Retinal pigment epithelial cell (primary cell): ENCODE measurements at places on chromosomes 2 and 18.

GRCh38 chr2:160650196-160651118 is 156.8 kb upstream of the RBMS1 start:
- DNase-seq, result no peak

- no peak for DNase-seq
Observed at GRCh38 chr2:129248198-129248597, 731.3 kb upstream of the RAB6C start.

DNA sequence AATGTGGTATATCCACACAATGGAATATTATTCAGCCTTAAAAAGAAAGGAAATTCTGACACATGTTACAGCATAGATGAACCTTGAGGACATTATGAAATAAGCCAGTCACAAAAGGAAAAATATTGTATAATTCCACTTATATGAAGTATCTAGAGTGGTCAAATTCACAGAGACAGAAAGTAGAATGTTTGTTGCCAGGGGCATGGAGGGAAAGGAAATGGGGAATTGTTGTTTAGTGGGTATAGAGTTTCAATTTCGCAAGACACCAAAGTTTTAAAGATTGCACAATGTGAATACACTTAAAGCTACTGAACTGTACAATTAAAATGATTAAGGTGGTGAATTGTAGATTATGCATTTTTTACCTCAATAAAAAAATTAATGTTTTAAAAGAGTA is 92.9 kb downstream of the TXNL1 start:
- DNase-seq, result no peak

GRCh38 chr2:238484522-238485452 is 58.1 kb downstream of the ASB1 start:
- DNase-seq, result no peak

GRCh38 chr2:176534798-176535466 is 265.7 kb downstream of the MTX2 start:
- DNase-seq, result no peak

- DNase-seq, result no peak
Observed at GRCh38 chr2:29705616-29706015, 215.8 kb downstream of the ALK start.

DNA sequence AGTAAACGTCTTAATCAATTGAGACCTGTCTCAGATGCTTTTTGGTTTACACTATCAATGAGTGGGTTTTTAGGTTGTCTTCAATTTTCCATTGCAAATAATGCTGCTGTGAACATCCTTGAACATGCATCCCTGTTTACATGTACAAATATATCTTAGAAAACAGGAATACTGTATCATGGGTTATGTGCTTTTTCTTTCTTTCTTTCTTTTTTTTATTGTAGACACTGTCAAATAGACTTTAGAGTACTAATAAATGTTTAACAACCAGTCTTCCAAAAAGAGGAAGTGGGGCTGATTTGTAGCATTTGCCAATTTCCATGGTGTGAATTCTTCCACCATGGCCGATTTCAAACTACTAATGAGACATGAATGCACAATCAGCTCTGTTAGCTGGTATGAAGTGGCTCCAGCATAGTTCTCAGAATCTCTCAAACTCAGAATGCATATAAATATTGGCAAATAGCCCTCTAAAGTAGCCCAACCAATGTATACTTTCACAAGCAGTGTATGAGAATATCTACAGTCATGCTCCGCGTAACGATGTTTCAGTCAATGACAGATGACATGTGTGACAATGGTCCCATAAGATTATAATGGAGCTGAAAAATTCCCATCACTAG is 50.3 kb upstream of the B3GNT2 start:
- no peak for DNase-seq

DNA sequence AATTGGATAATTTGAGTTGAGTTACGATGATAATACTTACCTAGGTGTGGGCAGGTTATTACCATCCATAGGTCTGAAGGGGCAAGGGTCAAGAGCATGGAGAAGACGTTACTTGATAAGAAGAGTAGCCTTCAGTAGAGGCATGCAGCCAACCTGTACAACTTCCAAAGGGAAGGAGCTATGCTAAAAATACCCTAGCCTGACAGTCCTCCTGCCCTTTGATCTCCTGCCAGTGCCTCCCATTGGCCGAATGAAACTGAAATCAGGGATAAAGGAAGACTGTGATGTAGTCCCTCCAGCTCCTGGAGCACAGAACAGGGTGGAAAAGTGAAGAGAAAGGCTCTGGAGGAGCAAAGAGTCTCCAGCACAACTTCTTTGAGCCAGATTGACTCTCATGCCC is 487.4 kb downstream of the ADCYAP1 start:
- no peak for DNase-seq

DNA sequence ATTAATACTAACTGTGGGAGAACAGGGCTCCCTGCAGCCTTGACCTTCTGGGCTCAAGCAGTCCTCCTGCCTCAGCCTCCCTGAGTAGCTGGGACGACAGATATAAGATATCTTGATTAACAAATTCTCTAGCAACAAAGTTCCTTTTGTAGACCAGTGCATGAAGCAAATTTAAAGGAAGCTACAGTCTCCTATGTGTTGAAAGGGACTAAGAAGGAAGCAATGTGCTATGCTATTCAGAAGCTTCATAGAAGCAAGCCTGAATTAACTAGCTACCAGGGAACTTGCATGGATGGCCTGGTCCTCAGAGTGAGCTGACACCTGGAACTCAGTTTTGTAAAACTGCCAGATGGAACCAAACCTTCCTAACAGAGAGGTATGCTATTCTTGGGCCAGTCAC is 33.2 kb downstream of the RAPH1 start:
- DNase-seq, result no peak

DNA sequence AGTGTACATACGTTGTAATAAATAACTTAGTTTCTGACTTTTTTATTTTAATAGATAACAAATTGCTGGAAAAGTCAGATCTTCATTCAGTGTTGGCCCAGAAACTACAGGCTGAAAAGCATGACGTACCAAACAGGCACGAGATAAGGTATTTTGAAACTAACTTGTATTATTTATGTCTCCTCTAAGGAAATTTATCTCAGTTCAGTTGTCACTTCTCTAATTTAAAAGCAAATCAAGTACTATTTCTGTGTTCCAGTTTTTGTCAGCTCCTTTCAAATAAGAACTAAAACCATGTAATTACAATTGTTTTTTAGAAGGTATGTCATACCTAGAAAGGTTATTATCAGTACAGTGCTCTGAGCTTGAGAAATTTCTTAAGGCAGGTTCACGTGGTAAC is 4.6 kb downstream of the ATG16L1 start:
- no peak for DNase-seq

DNA sequence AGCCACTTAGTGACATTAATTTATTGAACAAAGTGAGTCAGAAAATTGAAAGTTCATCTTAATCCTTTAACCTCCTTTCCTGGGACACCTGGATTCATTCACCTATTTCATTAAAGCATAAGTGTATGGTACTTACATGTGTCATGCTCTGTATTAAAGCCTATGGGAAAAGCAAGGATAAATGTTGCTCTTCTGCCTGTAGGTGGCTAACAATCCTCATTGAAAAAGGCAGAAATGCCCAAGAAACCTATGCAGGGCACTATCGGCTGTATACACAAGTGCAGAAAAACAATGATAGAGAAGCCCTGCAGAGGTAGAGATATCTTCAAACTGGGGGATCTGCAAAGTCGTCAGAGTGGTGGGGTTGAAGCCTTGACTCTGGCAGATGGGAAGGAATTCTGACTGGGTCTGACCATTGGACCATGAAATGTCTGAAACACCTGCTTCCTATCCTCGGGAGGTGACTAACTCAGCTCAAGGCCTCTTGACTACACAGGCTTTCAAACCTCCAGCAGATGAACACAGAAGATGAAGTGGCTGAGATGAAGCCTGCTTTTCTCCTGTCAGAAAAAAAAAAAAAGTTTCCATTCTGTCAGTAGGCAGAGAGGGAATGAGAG is 83.1 kb downstream of the DCC start:
- DNase-seq, result no peak

DNA sequence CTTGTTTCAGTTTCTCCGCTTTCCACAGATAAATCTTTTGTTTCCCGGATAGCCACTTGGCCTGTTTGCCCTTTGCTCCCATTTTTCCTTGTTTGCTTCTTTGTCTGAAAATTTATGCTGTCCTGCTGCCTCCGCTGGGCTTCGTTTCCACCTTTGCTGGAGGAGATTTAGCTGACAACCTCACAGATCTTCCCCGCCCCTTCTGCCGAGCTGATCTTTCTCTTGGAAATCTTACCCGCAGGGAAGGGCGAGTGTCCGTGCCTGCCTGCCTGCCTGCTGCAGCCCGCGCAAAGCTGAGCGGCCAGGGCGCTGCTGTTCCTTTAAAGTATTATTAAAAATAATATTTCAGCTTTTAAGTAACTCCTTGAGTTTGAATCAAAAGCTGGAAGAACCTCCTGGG is 1.4 kb upstream of the XRCC5 start:
- DNase-seq, result no peak

DNA sequence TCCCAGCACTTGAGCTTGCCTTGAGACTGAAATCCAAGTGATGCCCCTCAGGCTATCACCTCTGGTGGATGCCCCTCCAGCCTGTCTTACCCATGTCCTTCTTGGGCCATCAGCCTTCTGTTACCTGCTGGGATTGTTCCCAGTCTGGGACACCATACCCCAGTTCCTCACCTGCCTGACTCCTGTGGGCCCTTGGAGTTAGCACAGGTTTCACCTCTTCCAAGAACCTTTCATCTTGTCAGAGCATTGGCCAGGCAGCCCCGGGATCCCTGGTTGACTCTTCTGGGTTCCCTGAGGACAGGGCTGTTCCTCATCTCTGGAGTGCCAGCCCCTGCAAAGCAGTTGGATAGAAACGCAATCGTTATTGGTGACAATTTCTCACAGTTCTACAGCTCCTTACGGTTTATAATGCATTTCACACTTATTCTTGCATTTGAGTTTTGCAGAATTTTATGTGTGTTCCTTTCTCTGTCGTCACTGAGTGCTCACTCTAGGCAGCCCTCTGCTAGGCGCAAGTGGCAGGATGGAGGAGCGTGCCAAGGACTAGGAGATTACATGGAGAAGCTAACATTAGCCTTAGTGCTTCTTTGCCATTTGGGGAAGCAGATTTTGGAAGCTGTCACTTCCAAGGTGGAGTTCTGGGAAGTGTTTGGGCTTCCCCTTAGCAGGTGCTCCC is 139.7 kb downstream of the DDX1 start:
- DNase-seq, result no peak

DNA sequence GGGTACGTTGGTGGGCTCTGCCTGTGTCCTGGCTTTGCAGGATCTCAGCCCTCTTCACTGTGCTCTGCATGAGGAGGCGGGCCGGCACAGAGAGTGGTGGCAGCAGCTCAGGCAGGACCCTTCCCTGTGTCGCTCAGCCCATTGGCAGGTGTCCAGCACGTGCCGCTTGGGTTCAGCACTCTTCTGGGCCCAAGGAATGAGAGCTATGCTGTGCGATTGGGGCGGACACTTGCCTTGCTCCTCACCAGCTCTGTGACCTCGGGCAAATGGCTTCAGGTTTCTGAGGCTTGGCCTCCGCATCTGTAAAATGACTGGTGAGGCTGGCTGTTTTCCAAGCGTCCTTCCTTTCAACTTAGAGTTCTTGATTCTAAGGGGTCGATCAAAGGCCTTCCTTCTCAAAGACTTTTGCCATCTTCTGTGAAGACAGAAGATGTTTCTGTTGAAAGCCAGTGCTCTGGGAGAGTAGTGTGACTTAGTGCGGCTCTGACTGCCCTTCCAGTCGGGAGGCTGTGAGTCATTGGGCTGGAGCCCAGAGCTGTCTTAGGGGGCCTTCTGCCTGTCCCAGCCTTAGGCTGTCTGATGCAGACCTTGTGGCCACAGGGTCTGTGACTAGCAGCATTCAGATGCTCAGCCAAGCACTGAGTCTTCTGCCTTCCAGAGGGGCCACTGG is 35.6 kb downstream of the GLI2 start:
- DNase-seq, result peak; percentile 52

GRCh38 chr2:150468350-150468960 is 19.0 kb downstream of the RND3 start:
- DNase-seq, result no peak

DNA sequence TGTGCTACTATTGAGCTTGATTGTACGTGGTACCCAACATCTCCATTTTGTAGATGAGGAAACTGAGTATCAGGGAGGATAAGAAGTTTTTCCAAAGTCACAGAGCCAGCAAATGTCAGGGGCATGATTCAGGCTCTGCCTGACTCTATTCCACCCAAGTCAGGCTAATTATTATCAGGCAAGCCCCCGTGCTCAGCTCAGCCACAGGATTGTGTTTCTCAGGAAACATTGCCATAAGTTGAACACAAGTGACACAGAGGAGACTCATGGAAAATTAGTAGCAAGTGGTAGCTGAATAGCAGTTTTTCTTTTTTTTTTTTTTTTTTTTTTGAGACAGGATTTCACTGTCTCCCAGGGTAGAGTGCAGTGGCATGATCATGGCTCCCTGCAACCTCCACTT is 260.5 kb downstream of the C1D start:
- no peak for DNase-seq

- DNase-seq, result no peak
Observed at GRCh38 chr2:18399601-18400000, 160.9 kb downstream of the RDH14 start.

GRCh38 chr2:86556508-86556907 is 6.7 kb downstream of the CHMP3 start:
- DNase-seq, result no peak

DNA sequence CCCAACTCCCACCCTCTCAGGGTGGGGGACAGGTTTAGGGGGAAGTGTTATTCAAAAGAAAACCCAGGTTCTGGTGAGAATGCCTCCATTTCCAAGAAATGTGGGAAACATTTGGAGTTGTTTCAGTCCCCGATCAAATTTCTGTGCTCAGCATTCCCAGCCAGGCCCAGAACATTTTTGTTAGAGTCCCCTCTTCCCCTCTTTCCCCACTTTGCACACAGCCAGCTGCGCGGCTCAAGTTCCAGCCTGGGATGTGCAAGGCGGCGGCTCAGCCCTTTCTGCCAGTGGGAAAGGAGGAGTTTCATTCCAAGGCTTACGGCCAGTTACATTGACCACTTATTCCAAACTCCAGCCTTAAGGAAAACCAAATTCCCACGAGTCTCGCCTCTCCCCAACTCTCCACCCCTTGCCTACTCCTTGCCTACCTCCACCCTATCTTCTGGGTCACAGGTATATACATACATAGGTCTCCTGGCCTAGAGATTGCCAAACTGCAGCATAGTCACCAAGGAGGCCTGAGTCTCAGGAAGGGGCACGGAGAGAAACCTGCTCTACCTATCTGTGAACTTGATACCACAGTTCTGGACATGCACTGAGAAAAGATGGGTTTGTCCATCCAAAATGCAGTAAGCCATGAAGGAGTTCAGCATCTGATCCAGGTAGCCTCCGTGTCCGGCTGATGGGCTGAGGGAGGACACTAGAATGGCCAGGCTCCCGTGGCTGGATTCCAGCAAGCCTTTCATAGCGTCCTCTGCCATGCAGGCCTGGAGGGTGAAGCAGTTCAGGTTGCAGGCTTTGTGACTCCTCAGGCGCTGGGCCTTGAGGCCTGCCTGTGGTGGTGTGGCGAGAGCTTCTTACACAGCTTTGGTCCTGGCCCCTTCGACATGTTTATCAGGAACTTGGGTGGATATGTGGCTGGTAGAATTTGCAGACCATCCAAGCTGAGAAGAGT is 154.5 kb downstream of the ZFP36L2 start:
- no peak for DNase-seq

GRCh38 chr2:43294973-43295603 is 68.7 kb upstream of the ZFP36L2 start:
- DNase-seq, result no peak

- no peak for DNase-seq
Observed at GRCh38 chr2:7860693-7861092, 821.2 kb upstream of the ID2 start.
